ENCODE measurements at places on chromosomes 7 and 10.

- DNase-seq: no peak
These were observed 340.9 kb upstream of the PCDH15 start for GRCh38 chr10:55141892-55142291.

GRCh38 chr7:1603346-1604225, 33.8 kb upstream of the PSMG3 start:
- DNase-seq: no peak

DNA sequence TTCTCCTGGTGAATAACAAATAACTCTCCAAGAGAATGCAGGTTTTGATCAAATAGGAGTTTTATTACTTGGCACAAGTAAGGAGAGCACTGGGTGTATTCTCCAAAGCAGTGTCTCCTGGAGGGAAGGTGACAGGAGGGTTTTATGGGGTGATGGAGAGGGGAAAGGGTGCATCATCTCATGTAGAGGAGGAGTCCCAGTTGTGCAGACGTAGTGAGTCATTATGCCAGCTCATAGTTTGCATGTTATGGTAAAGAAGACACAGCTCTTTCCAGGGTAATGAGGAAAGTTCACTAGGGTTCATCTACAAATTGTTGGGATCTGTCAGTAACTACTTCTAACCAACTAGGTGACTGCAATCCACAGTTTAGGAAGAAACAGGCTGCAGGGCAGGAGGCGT, 347.9 kb upstream of the MEOX2 start:
- DNase-seq: no peak

DNA sequence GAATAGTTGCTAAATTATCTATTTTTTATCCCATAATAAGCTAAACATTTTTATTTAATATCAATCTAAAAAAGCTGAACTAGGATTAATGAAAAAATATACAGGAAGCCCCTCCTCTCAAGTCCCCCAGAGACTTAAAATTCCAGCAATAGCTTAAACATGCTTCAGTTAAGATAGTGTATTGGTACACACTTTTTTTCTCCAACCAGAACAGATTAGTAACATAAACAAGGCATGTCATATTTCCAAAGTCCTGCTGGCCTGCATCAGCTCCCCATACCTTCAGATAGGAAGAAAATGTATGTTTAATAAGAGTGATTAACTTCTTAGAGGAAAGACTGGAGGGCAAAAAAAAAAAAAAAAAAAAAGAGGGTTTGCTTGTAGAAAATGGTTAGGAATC, 7.1 kb downstream of the TBX20 start:
- no peak for DNase-seq

DNA sequence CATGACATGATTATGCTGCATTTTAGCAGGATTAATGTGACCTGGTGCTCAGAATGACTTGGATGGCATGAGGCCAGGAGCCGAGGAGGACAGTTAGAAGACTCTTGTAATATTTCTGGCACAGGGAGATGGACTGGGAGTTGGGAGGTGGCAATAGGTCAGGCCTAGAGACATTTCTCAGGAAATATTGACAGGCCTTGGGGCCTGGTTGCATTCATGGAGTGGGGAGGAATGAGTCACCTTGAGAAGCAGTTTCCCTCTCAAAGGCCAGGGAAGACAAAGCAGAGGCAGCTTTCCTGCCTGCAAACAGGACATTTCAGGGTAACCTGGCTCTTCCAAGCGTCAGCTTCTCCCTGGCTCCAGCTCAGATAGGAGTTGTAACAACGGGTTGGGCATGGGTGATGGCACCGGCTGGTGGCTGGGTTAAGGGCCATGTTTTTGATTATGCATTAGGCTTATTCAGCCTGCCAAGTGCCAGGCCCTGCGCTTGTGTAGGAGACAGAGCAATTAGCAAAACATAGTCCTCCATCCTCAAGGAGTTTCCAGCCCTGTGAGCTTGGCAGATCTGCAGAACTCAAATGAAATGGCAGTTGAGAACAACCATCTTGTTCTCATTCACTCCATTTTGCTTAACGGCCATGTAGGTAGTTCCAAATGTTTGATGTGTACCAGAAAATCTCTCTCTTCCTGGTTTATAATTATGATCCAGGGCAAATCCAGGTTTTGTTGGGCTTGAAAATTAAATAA, 38.2 kb downstream of the HK1 start:
- DNase-seq: no peak

DNA sequence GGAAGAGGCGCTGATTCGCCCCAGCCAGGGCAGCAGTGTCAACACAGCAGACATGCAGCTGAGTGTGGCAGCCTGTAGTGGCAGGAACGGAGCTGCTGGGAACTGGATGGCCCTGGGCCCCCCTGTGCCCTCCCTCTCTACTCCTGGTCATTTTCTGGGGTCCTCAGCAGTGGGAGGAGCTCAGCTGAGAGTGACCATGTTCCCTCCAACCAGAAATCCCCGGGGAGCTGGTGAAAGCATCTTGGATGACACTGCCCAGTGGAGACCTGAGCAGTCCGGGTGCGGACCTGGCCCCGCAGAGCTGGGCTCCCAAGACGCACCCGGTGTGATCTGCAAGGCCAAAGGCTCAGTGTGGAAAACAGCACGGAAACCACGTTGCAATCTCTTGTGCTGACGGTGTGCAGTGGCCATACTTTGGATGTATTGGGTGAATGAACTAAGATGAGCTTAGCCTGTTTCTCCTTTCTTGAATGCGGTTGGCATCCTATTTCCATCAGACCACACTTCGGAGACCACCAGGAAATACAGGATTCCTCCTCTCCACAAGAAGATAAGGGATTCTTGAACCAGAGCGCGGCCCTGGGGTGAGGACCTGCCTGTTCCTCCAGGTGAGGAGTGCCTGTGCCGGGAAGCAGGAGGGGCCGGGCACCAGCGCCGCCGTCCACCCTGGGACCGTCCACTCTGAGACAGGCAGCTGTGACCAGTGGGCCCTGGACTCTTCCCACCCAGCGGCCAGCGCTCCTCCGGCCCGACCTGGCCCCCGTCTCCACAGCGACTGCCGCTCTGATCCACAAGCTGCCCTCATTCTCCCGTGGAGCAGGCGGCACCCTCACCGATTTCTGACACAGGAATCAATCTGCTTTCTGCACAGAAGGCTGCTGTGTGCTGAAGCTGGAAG, 93.5 kb upstream of the DIP2C start:
- no peak for DNase-seq

DNA sequence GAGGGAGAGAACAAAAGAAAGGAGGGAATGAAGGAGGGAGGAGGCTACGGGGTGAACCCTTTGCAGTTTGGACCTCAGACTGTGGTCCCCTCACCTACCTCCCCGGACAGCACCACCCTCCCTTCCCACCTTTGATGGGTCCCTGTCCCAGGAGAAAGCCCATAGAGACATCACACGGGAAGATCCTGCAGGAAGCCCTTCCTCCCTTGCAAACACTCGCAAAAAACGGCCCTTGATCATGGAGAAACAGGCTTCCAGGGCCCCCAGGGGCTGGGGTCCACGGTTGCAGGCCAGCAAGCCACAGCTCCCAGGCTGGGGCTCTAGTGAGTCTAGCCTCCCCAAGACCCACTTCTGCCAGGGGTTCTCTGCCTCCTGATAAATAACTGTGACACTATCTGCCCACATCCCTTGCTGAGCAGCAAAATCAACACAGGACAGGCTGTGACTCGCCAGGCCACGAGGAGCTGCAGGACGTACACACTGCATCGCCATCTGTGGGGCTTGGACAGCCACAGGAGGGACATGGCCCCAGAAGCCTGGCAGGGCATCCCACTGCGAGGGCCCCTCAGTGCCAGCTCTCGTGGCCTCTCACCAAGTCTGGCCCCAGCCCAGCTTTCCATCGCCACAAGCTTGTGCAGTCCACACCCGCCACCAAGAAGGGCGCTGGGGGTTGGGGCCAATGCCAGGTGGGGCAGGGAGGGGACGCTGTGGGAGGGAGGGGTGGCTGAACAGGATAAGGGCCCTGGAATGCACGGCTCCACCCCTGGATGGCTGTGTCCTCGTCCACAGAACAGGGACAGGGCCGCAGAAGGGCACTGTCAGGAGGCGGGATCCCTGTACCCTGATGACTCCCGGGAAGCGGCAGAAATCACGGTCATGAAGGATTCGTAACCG, 34.2 kb downstream of the PDGFA start:
- no peak for DNase-seq

DNA sequence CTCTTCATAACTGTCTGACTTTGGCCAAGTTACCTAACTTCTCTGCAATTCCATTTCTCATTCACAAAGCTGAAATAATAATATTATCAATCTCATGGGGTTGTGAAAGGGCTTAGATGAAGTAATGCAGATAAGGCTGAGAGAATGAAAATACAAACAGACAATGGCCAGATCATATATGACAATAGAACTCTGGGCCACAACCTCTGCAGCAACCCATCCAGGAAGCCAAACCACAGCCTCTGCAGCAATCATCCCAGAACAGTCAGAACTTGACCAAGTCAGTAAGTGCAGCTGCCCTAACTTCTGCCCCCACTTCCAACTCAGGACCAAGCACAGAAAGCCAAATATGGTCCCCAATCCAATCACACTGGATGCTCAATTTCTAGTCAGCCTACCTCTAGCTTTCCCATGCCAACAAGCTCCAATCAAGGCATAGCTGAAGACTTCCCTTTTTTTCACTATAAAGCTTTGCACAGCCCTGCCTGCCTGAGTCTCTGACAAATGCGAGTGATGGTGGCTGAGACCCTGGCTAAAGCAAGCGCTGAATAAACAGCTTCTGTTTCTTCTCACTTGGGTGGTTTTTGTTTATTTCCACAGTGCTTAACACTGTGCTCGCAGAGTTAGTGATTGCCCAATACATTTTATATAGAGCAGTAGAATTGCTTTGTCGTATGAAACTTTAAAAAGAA, 34.8 kb upstream of the TNPO3 start:
- peak; percentile 69 for DNase-seq

DNA sequence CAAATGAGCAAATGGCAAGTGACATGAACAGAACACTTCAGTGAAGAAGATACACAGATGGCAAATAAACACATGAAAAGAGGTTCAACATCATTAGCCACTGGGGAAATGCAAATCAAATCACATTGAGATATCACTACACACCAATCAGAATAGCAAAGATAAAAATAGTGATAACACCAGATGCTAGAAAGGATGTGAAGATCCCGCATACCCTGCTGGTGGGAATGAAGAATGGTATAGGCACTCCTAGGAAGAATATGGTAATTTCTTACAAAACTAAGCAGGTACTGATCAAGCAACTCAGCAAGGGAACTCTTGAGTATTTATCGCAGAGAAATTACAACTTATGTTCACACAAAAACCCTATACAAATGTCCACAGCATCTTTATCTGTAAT, 11.2 kb downstream of the LAMB4 start:
- no peak for DNase-seq

DNA sequence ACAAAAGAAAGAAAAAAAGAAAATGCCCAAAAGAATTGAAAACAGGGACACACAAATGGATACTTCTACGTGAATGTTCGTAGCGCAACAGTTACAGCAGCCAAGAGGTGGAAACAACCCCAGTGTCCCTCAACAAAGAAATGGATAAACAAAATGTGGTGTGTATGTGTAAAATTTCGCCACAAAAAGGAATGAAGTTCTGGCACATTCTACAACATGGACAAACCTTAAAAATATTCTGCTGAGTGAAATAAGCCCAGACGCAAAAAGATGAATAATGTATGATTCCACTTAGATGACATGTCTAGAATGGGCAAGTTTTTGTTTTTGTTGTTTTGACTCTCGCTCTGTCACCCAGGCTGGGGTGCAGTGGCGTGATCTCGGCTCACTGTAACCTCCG, 10.9 kb downstream of the UCMA start:
- no peak for DNase-seq

DNA sequence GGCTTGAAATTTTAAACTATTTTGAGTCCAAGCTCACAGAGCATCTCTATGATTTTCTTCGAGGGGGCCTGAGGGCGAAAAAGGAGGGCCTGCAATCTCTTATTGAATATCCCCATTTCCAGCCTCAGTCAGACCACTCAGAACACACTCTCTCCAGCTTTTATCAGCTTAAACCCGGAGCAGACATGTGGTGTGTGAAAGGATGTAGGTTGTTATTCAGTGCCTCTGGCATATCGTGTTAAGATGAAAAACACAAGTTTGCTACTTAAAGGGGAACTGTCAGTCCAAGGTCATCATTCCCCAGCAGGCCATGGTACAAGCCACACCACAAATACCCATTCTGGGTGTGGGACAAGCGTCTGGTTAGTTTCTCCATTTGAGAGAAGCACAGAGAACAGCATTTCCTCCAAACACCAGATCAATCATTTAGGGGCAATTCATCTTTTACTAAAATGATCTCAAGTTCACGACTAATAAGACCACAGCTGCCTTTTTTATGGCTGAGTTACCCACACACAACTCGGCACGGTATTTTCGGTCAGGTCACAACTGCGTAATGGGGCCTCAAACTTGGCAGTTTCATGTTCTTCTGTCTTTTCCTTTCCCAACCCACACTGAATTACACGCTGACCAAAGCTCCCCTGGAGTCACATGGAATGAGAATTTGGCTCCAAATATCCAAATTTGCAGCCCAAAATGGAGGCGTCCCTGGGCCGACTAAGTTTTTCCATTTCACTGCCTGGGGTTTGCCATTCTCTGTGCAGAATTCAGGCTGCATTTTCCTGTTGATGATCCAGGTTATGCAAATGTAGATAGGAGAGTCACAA, 188.4 kb downstream of the SEM1 start:
- no peak for DNase-seq

- no peak for DNase-seq
These were observed 287.2 kb upstream of the FZD1 start for GRCh38 chr7:90977056-90977455.
